ENCODE measurements at places on chromosomes 11 and 22.
A peak's percentile ranks its signal among the peaks of the same experiment; 100 is the strongest.

GRCh38 chr11:114142707-114143106, 83.2 kb downstream of the ZBTB16 start:
- no peak for DNase-seq

- DNase-seq: no peak
Measured at GRCh38 chr11:94638301-94638901, 71.2 kb downstream of the PIWIL4 start.

DNA sequence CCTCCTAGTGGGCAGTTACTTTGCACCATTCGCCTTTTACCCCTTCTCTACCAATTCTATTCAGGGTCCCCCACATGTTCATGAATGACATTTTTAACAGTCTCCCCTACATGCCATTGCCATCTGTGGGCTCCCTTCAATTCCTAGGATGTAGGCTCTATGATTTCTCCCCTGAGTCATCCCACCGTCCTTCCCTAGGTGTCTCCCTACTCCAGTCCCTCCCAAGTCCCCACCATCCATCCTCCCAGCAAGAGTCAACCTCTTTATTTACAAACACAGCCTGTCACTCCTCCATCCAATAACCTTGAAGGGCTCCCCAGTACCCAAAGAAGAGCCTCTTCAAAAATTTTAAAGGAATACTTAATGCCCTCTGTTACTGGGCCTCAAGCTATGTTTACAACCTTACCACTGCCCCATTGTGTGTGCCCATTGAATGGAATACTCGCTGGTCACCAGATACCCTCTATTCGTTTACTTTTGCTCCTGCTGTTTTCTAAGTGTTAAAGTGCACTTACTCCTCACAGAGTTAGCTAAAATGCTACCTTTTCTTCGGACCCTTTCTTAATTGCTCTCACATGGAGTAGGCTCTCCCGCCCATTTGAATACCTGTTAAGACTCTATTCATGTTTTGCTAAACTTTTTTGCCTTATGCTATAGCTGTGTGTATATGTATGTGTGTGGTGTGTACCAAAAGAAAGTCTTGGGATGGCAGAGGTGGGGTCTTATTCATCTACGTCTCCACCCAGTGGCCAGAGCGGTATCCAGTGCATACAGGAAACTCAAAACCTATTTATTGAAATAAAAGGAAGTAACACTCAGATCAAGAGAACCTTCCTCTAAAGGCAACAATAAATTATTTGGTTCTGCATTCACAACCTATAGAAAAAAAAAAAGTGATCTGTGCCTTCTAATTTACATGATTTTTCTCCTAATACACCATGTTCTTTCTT, 235.8 kb upstream of the CCDC90B start:
- DNase-seq: no peak

- no peak for DNase-seq
Measured at GRCh38 chr11:9203691-9204311, 61.3 kb downstream of the DENND5A start.

GRCh38 chr22:34599567-34599966, 466.4 kb upstream of the ISX start:
- no peak for DNase-seq

DNA sequence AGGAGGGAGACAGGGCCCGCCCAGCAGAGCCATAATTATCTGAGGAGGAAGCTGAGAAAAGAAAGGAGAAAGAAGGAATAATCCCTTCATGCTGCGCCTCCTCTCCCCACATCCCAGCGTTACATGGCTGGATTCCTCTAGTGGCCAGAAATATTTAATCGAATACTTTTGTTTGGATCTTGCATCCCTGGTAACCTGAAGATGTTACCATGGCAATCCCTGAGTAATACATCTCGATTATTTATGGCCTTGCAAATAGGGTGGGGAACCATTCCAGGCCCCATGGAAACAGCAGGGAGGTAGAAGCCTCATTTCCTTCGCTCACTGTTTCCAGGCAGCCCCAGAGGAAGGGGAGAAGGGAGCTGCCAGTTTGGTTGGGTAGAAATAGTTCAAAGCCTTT, 357.7 kb downstream of the BUD13 start:
- DNase-seq: no peak

DNA sequence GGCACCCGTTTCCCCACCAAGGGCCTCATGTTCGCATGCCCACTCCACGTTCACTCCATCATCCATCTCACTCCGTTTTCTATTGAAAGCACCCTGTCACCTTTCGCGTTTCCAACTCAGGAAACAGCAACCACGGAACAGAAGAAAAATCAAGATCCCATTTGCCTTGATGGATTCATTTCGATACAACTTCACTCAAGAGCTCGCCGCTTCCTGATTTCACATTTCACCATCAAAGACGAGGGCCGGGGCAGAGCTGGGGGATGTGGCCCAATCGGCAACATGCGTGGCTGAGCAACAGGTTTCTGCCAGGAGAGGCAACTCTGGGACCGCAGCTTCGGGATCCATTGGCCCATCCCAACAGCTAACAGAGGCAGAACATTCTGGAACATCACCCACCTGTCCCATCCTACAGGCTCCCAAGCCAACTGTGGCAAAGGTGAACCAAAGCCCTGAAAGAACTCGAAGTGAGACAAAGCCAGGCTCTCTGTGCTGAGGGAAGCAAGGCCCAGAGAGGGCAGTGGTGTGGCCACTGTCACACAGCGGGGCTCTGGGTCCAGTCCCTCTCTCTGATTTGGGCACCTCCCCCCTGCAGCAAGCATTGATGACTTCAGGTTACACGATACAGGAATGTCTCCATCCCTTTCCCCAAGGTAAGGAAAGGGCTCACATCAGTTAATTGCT, 36.2 kb upstream of the CD5 start:
- DNase-seq: no peak

DNA sequence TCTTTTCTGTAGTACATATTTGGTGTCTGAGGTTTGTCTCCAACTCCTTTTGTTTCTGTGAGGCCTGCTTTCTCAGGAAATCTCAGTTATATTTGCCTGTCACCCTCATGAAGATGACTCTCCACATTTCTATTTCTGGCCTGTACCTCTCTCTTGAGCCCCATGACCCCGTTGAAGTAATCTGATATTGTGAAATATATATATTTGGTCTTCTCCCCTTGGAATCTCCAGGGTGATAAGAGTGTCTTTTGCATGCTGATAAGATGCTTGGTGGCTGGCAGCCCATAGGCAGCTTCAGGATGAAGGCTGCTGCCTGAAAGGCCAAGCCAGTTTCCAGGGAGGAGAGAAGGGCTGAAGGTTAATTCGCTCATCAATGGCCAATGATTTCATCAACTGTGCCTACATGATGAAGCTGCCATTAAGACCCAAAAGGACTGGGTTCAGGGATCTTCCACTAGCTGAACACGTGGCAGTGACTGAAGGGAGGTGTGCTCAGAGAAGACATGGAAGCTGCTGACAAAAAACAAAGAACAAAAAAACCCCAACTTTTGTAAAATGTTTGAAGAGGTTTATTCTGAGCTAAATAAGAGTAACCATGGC, 67.4 kb downstream of the MICAL2 start:
- no peak for DNase-seq

GRCh38 chr11:122743949-122744348, 88.4 kb downstream of the UBASH3B start:
- no peak for DNase-seq

GRCh38 chr11:64690235-64690634, 32.8 kb downstream of the NRXN2 start:
- DNase-seq: no peak

- DNase-seq: no peak
Measured at GRCh38 chr11:120704256-120704750, 192.8 kb downstream of the GRIK4 start.

- no peak for DNase-seq
Measured at GRCh38 chr11:16001044-16001568, 355.2 kb downstream of the SOX6 start.

- DNase-seq: no peak
Measured at GRCh38 chr22:38270091-38270992, 2.5 kb downstream of the TMEM184B start.

- DNase-seq: no peak
Measured at GRCh38 chr22:40659166-40659565, 20.1 kb upstream of the MCHR1 start.

GRCh38 chr11:125358254-125358840, 137.7 kb downstream of the FEZ1 start:
- DNase-seq: no peak

- DNase-seq: no peak
Measured at GRCh38 chr11:111081021-111081511, 164.5 kb upstream of the POU2AF2 start.

DNA sequence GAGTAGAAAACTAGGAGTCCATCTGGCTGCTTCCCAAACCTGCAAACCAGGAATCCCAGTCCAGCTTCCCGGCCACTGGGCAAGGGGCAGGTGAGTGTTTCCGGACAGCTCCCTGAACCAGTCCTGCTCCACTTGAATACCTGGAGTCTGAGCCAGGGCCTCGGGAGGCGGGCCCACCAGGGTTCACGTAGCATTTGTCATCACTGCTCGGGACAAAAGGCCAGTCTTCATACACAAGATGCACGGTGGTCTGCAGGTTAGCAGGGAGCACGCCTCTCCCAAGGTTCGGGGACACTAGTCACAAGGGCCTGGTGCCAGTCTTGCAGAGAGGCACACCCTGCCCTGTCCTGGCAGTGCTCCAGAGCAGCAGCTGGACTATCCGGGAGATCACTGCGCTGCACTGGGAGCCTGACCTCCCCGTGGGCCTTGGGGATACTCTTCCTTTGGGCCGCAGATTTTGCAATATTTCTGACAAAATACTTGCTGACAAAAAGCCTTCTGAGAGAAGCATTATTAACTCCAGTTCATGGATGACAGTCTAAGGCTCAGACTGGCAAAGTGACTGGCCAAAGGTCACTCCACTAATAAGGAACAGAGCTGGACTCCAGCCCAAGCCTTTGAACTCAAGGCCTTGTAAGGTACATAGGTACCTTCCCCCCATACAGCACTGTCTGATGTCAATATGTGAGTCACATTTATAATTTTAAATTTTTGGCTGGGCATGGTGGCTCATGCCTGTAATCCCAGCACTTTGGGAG, 25.1 kb downstream of the CD6 start:
- no peak for DNase-seq

- DNase-seq: no peak
Measured at GRCh38 chr11:115349335-115350017, 154.7 kb downstream of the CADM1 start.

DNA sequence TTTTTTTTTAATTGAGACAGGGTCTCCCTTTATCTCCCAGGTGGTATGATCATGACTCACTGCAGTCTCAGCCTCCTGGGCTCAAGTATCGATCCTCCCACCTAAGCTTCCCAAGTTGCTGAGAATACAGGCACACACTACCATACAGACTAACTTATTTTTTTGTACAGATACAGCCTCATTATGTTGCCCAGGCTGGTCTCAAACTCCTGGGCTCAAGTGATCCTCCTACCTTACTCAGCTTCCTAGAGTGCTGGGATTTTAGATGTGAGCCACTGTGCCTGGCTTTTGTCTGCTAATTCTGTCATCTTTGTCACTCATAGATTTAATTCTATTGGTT, 43.5 kb downstream of the CBL start:
- no peak for DNase-seq

DNA sequence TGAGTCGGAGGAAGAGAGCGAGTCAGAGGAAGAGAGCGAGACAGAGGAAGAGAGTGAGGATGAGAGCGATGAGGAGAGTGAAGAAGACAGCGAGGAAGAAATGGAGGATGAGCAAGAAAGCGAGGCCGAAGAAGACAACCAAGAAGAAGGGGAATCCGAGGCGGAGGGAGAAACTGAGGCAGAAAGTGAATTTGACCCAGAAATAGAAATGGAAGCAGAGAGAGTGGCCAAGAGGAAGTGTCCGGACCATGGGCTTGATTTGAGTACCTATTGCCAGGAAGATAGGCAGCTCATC, 780 bp downstream of the TRIM44 start:
- no peak for DNase-seq

DNA sequence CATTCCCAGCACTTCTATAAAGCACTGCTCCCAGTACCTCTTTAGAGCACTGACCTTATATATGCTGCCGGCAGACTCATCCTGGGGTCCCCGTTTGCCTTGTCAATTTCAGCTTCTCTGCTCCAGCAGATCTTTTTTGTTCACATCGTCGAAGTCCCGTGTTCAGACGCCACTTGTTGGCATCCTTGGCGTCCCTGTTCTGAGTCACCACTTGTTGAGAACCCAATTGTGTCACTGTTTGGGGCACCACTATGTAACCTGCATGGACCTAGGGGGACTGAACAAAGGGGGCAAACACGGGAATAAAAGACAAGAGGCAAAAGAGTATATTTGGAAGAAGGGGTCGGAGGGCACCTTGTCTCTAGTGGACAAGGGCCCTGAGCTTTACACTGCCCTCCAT, 25.5 kb downstream of the OR10A6 start:
- no peak for DNase-seq

- DNase-seq: no peak
Measured at GRCh38 chr11:119829402-119829801, 100.4 kb upstream of the NECTIN1 start.

DNA sequence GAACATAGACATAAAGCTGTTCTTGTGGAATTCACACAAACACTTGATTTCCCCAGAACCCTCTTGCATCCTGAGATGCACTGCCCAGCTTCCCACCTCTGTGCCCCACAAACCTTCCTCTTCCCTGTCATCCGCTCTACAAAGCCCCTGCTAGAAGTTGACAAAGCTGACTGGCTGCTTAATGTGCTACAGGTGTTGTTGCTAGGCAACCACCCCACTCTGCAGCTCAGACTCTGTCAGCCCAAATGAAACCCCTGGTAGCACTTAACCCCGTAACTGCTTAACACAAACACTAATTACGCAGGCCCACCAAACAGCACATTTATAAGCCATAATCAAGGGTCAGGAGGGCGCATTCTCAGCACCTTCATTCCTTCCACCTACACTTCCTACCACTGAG, 172.0 kb upstream of the CADM1 start:
- peak; percentile 7 for DNase-seq

DNA sequence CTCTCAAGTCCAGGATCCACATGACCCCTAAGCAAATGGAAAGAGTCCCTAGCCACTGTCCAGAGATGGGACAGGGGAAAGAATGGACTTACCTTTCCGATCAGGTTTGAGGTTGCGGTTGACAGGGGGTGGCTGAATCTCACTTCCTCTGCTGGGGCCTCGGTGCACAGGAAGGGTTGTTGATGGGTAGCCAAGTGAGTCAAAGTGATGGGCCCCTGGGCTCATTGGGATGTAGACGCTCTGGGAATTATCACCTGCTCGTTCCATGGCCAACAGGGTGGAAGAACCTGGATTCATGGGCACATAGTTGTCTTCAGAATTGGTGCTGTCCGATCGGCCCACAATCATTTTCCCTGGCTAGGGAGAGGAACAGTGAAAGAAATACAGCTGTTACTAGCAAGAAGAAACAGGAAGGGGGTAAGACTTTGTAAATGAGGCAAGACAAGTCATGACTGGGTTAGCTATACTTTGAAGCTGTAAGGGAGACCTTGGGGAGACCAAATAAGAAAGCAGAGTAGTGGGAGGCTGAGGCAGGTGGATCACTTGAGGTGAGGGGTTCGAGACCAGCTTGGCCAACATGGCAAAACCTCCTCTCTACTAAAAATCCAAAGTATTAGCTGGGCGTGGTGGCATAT, 34.7 kb downstream of the USP35 start:
- DNase-seq: no peak

- DNase-seq: no peak
Measured at GRCh38 chr11:23590596-23591308, 730.5 kb upstream of the CCDC179 start.

Measured in NCI-H1092 (cell line).